Stromal cell of bone marrow (primary cell): ENCODE measurements at places on chromosomes 12 and 14.

GRCh38 chr12:1338483-1339177 is 255.8 kb downstream of the FBXL14 start:
- DNase-seq: no peak

DNA sequence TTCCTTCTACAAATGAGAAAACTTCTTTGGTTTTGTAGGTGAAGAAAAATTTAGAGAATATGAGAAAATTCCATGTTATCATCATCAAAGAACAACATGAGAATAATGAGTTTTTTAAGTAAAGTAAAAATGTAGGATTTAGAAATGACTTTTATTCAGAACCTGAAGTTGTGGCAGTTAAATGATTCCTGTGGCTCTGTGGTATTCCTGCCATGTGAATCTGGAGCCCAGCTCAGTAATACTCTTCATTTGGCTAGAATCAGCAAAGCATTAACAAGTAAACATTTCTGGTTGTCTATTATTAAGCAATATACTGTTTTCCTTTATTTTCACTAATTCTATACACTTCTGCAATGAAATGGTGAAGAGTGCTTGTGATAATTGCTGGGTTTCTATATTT is 95.6 kb upstream of the E2F7 start:
- DNase-seq: no peak

DNA sequence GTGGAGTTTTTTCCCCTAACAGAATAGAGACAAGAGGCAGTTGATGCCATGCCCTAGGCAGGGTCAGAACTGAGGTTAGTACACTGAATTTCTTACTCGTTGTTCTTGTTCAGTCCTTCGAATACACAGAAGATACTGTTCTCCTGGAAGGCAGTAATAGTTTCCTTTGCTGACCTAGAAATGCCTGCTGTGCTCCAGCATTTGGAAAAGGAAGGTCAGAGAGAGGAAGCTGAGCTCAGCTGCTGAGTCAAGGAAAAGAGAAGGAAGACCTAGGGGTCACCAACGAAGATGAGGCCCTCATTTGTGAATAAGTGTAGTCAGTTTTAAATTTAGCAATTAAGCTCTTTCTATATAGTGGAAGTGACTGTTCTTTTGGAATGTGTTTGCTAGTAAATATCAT is 100.1 kb downstream of the CRADD start:
- peak; percentile 62 for DNase-seq

DNA sequence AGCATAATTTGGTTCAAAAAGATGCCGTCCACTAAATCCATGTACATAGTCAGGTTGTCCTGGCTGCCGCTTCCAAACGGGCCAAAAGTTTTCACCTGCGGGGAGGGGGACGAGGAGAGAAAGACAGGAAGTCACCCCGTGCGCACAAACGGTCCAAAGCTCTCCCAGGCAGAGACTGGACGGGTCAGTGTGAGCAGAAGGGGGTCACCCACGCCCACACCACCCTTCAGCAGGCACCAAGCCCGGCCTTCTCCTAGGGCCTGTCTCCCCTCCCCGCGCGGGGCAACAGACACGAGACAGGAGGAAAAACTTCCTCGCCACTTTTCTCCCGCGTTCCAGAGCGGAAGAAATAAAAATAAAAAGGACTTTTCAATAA is 888 bp downstream of the CCDC88C start:
- DNase-seq: no peak

- DNase-seq: no peak
These were observed 37.8 kb downstream of the EP400 start for GRCh38 chr12:131987552-131987951.

DNA sequence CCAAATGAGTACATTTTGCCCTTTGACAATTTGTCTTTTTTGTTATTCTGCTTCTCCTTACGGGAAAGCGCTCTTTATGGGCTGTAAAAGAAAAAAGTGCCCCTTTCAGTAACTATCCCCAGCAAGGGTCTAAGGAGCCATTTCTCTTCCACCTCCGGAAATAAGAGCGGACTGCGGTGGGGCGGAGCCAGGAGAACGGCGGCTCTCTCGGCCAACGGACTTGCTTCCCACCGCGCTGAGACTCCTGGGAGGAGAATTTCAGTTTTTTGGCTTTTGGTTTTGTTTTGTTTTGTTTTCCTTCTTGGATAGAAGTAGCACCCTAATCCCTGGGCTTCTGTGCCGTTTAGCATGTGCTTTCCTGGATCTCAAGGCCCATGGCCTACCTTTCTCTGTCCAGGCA is 43.5 kb downstream of the ZNF641 start:
- no peak for DNase-seq

DNA sequence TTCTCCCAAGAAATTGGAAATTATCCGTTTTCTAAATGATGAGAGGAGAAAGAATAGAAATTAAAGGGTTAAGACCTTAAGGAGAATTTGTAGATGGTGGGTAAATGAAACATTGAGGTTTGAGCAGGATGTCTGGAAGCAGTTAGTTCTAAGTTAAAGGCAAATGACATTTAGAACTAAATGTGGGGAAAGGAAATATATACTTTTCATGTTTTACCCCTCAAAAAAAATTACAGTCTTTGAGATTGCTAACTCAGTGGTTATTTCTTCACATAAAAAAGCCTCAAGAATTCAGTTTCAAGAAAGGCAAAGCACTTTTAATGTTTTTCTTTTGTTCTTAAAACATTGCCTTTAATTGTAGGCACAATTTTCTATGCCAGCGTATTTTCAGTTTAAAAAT is 114.0 kb downstream of the PLEKHA5 start:
- no peak for DNase-seq

GRCh38 chr12:68609998-68610369 is 715 bp upstream of the RAP1B start:
- no peak for DNase-seq

DNA sequence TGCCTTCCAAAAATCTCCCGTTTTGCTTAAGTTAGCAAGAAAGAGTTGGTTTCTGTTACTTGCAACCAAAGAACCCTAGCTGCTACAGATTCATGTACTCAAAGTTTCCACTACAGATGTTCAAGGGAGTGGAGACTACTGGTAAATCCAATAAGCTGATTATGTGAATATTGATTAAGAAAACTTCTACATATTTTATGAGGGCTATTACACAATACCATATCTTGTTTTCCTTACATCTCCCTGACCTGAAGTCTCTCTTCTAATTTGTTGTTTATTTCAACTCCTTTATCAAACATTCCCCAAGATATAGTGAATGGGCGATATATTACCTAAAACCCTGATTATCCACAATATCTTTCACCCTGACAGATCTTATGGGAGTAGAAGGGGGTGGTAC is 164.4 kb upstream of the PLXNC1 start:
- no peak for DNase-seq

- no peak for DNase-seq
These were observed 171.0 kb upstream of the PRICKLE1 start for GRCh38 chr12:42760550-42760949.

DNA sequence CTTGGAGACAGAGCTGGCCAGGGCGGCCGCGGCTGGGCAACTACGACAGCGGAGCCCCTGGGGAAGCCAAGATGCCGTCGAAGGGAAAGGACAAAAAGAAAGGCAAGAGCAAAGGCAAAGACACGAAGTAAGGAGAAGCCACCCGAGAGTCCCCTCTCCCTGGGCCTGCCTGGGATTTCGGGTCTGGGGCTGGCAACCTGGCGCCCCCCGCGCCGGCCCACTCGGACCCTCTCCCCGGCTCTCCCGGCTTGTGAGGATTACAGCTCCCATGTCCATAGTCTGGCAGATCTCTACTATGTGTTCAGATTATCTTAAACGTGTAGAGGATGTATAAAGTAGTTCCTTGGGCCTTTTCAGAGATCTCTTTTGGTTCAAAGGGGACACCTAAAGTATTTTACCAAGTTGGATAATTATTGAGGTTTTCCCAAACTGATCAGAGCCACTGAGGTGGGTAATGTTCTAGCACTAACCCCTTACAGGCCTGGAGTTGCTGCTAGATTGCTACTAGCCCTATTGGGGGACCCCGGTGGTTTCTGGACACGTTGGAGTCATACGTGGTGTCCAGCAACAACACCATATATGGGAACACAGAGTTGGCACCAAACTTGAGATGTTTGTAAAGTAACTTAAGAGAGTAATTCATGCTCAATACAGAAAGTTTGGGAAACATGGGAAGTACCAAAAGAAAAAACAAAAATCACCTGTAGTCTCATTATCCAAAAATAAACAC is 424 bp downstream of the BBOF1 start:
- DNase-seq: peak; percentile 50

GRCh38 chr12:67067453-67068203 is 201.5 kb upstream of the CAND1 start:
- DNase-seq: no peak

GRCh38 chr12:132218915-132219314 is 74.7 kb downstream of the NOC4L start:
- DNase-seq: no peak

DNA sequence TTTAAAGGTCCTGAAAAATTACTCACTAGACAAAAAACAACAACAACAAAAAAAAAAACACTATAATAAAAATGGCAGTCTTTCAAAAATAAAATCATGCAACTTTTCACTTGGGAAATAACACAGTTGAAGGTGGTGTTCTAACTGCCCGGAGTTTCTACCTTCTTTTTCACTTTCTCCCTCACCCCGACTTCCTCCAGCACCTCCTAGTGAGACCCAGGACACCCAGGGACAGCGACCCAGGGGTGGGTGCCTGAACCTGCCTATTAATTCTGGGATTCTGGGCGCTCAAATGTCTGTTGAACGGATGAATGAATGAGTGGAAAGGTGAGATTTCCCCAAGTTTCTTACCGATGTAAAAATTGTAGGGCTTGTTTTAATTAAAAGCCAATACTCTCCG is 2.0 kb upstream of the FZD10 start:
- DNase-seq: no peak

DNA sequence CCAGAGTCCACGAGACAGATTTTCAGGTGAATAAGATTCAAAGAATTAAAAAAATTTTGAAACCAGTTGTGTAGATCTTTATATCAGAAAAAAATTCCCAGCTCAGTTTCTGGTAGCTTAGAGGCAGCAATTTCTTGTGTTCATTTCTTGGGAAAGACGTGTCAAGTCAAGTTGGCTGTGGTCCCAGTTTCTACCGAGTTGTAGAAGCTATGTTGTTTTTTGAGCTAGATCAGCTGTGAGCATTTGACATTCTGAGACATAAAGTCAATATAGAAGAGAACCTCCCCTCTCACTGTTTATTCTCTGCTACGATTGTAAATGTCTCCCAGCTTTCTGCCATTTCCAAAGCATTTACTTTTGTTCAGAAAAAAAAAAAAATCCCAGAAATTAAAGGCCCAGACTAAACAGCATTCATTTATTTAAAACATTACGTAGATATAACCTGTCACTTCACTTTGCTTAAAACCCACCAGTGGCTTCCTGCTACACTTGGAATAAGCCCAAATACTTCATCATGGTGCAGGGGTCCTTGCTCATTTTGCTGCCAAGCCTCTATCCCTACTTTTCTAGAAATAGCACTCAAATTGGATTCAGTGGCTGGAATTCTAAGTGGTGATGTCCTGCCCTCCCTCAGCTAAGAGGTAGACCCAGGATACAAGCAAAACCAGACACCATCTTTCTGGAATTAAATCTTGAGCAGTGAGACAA is 20.6 kb upstream of the PYGL start:
- DNase-seq: peak; percentile 96

GRCh38 chr14:106778986-106779385 is 1252.6 kb downstream of the TMEM121 start:
- no peak for DNase-seq
